ENCODE measurements at places on chromosomes 4 and X. TPM values are rescaled to one million over a fixed set of nuclear protein-coding genes. Genes with fewer than 3 reads are reported as not detected.

The RGN gene
- not detected for total RNA-seq

The SGMS2 gene
- total RNA-seq: not detected

The POLR2B gene
- total RNA-seq: 117 TPM

The CDS1 gene
- 0.33 TPM for total RNA-seq

The PPP4R3C gene
- total RNA-seq: not detected

All from activated naive CD8-positive, alpha-beta T cell treated with anti-CD3 and anti-CD28 coated beads, Interleukin-2, amount 10 ng/mL, durations not matched to agents 7 days and 5 days (primary cell).